ENCODE measurements at places on chromosomes 1 and 21.

DNA sequence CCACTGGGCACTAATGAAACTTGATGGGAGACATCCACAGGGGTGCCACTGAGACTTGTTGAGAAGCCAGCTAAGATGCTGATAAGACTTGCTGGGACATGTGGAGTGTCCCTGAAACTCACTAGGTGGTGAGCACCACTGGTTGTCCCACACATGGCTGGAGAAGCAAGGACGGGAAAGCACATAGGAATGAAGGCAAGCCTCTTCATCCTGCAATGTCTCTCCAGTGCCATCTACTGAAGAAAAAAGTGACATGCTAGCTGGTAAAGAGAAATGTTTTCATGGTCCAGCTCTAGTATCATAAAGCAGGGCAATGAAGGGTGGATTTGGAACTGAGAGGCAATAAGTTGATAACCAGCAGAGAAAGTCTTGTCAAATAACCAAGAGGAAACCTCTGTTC is 283.0 kb downstream of the PAPPA2 start:
- DNase-seq: no peak

- DNase-seq: no peak
Measured at GRCh38 chr1:63322114-63322943, at the start of gene FOXD3. FOXD3 (plus strand) TSS chr1:63322567; CDS start chr1:63323059, 492 bp downstream.

- no peak for DNase-seq
Measured at GRCh38 chr1:11649237-11649623, 5.0 kb downstream of the FBXO2 start.

GRCh38 chr1:99963041-99963795 is 6.6 kb upstream of the SLC35A3 start:
- no peak for DNase-seq
